ENCODE measurements at places on chromosomes 6 and 20.

DNA sequence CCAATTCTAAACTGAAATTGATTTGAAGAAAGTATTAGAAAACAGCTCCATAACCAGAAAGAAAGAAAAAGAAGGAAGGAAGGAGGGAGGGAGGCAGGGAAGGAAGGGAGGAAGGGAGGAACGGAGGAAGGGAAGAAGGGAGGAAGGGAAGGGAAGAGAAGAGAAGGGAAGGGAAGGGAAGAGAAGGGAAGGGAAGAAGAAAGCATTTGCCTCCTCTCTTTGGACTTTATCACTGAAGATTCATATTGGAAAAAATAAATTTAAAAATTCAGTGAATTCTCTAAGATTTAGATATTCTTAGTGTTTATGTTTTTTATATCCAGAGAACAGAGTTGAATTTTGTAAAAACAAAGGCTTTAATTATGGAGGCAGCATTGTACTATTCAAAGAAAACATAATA lies 68.5 kb upstream of the NXT1 start:
- no peak for DNase-seq

- no peak for DNase-seq
These were observed 42.2 kb upstream of the FOXP4 start for GRCh38 chr6:41503827-41504465.

DNA sequence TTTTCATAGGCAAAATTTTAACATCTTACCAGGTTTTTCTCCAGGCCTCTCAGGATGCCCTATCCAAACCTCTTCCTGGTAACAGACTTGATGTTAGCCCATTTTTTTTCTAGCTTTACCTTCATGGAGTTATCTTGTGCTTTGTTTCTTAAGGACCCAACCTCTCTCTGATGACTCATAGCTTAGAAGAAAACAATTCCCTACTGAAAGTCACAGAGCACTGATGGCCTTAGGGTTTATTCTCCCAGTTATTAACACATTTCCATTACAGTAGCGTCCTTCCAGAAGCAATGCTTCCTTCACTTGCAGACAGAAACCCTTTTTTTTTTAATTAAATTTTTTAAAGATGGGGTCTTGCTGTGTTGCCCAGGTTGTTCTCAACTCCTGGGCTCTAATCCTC lies 79.4 kb downstream of the IYD start:
- peak; percentile 27 for DNase-seq

- DNase-seq: no peak
These were observed 42.3 kb downstream of the ANKEF1 start for GRCh38 chr20:10077081-10077471.

DNA sequence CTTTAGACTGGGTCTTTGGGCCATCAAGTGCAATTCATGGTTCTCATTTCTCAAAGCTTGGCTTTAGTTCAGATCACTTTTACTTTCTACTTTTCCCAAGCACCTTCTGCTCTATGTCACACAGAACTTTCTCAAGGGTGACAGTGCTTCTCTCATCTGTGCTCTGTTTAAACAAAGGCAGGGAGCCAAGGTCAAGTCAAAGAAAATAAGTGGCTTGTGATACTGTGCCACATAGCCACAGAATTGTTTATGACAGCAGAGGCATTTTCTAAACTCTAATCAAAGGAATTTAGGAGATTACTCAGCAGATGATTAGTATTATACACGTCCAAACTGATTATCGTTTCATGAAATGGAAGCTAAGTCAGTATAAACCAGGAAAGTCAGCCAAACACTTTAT lies 348.0 kb downstream of the HDGFL1 start:
- no peak for DNase-seq

DNA sequence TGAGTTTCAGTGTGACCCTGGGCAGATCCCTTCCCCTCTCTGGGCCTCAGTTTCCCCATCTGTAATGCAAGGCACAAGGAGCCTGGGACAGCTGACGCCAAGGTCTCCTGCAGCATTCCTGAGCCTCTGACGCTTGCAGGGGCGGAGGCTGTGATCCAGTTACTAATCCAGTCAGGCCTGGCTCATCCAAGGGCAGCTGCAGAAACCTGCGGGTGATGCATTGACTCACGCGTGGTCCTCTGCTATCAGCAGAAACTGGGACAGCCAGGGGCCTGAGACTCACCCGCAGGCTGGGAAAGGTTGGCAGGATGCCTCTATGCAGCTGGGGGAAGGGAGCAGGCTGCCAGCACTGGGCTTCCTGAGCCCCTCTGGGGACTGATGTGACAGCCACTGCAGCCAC lies 65.0 kb upstream of the SIRPA start:
- DNase-seq: no peak

DNA sequence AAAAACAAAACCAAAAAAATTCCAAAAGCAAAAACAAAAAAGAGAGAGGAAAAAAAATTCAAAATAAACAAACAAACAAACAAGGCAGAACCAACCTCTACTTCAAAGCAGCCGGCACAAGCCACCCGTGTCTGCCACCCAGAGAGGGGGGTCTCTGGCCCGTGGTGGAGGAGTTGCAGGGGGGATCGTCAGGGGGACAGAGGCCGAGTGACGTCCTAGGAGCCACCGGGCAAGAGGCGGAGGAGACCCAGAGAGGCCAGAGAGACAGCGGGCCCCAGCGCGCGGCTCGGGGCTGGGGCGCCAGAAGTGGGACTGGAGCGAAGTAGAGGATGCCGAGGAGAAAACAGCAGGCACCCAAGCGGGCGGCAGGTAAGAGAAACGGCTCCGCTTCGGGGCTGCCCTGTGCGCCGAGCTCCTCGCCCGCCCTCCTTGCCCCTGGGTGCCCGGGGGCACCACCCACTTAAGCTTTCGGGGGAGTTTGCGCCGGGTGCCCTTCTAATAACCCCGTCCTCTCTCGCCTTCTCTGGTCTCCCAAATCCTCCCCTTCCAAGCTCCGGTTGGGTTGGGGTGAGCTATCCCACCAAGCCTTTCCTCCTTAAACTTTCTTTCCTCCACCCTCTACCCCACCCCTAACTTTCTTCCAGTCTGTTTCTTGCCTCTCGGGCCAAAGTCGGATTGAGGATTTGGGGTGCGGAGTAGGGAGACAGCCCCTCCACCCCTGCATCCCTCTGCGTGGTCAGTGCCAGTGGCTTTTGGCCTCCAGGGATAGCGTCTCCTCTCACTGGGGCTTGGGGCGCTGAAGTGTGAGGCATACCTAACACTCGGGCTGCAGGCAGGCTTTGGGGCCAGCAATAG lies 1.0 kb downstream of the TSHZ2 start:
- no peak for DNase-seq

DNA sequence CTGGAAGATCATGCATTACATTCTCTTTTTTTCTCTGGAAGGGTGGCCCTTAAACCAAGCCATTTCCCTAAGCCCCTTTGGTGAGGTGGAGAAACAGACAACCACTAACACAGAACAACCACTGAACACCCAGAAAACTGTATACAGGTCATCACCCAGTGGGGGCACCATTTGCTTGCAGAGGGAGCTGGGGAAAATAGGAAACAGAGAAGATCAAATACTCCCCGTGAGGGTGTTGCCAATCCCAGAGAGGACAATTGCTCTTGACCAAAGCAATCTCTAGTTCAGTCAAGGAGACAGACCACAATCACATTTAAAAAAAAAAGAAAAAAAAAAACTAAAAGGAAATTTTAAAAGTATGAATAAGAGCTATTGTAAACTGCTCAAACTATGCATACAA lies 865 bp upstream of the DAAM2 start:
- DNase-seq: no peak

- DNase-seq: no peak
These were observed 94.6 kb downstream of the FAXC start for GRCh38 chr6:99254616-99255550.

DNA sequence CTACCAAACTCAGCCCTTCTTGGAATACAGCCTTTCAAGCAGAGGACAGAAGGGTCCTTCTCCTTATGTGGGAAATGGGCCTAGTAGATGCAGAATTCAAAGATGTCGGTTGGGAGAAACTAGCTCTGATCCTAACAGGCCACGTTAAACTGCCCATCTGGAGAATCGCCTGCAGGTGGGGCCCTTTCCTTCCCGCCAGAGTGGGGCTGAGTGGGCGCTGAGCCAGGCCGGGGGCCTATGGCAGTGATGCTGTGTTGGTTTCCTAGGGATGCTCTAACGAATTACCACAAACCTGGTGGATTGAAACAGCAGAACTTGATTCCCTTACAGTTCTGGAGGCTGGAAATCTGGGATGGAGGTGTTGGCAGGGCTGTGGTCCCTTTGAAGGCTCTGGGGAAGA lies 9.1 kb downstream of the MAPK13 start:
- DNase-seq: no peak

DNA sequence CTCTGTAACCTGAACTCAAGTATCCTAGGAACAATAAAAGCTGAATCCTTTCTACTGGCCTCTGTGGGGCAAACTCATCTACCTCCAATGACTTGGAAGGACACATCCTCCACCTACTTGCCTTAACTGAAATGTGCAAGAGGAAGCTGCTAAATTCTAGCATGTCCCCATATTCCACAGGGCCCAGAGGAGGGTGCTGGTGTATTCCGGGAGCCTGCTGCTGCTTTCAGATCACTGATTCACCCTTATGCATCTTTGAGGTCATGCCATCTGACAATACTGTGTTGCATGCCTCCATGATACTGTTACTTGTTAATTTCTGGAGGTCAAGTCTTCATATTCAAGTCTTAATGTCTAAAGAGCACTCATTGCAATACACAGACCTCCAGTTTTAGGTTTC lies 40.3 kb downstream of the LYRM4 start:
- DNase-seq: no peak

- no peak for DNase-seq
These were observed 83.7 kb downstream of the ELOVL5 start for GRCh38 chr6:53264915-53265607.

DNA sequence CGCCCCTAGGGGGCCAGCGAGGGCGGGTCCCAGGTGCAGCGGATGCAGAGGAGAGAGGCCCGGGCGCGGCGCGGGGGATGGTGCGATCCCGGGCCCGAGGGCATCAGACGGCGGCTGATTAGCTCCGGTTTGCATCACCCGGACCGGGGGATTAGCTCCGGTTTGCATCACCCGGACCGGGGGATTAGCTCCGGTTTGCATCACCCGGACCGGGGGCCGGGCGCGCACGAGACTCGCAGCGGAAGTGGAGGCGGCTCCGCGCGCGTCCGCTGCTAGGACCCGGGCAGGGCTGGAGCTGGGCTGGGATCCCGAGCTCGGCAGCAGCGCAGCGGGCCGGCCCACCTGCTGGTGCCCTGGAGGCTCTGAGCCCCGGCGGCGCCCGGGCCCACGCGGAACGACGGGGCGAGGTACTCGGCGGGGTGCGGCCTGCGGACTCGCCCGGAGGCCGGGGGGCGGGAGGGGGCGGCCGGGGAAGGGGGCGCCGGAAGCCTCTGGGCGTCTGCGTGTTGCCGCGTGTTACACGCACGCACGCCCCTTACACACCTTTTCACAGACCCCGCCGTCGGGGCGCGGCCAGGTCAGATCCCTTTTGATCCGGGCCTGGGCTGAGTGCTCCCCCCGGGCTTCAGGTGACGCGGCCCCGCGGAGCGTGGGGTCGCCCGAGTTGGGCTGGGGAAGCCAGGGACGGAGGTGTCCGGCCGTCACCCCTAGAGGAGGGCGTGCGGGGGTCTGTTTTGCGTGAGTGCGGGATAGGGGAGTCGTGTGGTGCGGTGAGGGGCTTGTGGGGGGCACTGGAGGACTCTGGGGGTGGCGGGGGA lies 412 bp downstream of the TRIB3 start:
- DNase-seq: peak; percentile 33

DNA sequence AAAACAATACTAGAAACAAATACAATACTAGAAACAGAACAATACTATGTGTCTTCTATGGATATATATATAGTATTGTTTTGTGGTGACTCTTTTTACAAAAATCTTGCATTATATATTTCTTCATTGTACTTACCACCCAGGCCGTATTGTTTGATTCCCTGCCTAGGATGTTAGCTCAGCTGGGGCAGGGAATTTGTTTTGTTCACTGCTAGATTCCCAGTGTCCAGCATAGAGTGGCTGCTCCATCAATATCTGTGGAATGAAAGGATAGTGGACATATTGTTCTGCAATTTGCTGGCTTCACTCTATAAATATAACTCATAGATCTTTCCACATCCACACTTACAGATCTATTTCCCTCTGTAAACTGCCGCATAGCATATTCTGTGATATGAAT lies 21.5 kb upstream of the PREX1 start:
- no peak for DNase-seq

DNA sequence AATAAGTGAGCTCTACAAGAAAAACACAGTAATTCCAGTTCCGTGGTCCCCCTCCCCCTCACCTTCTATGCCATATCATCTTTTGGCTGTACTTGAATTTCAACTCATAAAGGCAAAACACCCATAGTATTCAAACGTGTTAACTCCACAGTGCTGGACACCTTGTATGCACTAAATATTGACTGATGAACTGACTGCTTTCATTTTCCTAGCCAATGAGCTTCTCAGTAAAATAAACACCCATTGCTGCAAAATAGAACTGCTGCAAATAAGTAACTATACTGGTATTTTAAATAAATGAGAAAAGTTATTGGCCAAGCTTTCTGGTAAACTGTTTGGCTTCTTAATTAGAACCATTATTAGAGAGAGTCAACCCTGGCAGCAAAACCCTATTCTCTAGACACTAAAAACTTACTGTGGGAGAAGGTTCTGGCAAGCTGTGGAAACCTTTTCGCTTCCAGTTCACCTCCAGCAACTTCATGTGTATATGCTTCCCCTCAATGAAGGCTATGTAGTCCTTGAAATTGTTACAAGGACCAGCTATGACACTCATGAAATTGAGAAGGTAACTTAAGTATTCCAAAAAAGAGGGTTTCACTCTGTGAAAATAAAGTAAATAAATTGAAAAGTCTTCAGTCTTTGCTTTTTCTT lies 86.0 kb downstream of the MBOAT1 start:
- no peak for DNase-seq

DNA sequence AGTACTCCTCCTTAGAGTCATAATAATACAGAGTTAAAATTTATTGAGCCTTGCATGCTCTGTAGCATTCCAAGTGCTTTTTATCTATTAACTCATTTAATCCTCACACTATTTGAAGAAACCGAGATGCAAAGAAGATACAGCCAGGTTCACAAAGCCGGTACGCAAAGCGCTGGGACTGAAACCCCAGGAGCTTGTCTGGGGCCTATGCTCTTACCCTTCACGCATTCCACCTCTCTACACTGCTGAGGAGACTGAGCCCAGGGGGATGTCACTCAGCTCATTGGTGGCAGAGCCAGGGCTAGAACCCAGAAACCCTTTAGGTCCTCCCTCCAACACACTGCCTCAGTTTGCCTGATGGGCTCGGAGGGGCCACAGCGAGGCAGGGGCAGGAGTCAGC lies 19.7 kb upstream of the MRPS18A start:
- DNase-seq: no peak

DNA sequence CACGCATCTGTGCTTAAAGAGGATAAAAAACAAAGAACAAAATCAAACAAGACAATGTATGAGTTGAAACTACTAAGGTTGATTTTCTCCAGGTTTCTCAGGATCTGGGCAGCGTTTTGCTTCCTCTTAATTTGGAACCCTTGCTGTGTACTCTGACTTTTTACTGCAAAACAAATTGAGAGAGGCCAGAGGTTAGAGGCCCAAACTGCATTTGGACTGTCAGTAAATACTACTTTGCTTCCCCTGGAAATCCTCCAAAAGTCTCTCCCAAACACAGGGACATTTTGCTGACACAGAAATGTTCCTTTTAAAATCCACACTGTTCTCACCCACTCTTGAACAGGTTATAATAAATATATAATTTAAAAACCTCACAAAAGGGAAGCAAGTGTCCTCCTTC lies 1.1 kb downstream of the ARG1 start:
- no peak for DNase-seq
